ENCODE measurements at places on chromosomes 12 and 14.
A peak's percentile ranks its signal among the peaks of the same experiment; 100 is the strongest.

DNA sequence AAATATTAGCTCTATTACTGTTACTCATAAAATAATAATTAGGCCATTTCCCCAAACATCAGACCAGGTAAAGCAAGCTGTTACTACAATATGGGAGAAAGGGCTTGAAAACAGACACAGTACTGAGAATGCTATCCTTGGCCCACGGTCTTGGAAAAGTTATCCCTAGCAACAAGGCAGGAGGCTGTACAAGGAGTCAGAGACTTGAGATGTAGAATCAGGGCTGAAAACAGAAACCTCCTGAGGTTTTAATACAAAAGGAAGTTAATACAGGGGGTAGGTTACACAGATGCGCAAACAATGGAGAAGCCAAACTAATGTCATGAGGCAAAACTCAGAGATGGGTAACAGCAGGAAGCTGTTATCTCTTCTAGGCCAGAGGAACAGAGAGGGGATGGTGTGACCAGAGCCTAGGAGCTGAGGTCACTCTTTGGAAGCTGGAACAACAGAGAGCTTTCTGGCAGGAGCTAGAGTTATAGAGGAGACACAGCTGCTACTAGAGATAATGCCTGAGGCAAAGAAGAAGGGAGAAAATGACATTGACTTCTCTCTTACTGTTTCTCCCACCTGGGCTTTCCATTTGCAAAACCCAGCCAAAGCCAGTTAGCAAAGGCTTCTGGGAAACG lies 248.8 kb downstream of the SUDS3 start:
- DNase-seq, result no peak

DNA sequence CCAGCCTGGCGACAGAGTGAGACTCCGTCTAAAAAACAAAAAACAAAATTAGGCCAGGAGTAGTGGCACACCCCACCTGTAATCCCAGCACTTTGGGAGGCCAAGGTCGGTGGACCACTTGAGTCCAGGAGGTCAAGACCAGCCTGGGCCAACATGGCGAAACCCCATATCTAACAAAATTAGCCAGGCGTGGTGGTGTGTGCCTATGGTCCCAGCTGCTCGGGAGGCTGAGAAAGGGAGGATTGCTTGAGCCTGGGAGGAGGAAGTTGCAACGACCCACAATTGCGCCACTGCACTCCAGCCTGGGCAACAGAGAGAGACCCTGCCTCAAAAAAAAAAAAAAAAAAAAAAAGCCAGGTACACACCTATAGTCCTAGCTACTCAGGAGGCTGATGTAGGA lies 37.0 kb downstream of the KDM2B start:
- no peak for DNase-seq

DNA sequence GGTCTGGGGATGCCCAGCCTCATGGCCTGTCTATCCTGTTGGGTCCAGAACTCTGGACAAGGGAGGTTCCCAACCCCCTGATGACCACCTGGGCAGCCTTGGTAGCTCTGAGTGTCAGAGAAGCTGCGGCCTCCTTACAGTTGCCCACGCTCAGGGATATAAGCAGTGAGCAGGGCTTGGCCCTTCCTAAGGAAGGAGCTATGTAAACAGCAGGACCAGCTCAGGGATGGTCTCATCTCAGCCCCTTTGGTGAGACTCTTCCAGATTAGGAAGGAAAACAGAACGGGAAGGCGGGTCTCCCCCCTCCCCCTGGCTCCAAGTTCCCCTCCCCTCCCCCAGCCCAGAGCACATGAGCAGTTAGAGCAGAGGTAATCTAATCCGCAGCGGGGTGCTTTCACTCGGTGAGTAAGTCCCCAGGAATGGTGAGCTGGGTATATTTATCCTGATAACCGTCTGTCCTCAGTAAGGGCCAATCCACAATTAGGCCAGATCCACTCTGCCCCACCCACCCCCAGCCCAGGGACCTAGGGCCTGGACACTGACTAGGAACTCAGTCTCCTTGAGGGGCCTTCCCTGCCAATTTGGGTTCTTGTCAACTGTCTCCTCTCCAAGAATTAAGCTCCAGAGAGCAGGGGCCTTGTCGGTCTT lies 29.5 kb upstream of the RPLP0 start:
- peak; percentile 30 for DNase-seq

GRCh38 chr12:49698619-49699545 lies 8.3 kb downstream of the FMNL3 start:
- DNase-seq, result peak; percentile 66

GRCh38 chr12:65257986-65258385 lies 20.5 kb upstream of the MSRB3 start:
- no peak for DNase-seq

DNA sequence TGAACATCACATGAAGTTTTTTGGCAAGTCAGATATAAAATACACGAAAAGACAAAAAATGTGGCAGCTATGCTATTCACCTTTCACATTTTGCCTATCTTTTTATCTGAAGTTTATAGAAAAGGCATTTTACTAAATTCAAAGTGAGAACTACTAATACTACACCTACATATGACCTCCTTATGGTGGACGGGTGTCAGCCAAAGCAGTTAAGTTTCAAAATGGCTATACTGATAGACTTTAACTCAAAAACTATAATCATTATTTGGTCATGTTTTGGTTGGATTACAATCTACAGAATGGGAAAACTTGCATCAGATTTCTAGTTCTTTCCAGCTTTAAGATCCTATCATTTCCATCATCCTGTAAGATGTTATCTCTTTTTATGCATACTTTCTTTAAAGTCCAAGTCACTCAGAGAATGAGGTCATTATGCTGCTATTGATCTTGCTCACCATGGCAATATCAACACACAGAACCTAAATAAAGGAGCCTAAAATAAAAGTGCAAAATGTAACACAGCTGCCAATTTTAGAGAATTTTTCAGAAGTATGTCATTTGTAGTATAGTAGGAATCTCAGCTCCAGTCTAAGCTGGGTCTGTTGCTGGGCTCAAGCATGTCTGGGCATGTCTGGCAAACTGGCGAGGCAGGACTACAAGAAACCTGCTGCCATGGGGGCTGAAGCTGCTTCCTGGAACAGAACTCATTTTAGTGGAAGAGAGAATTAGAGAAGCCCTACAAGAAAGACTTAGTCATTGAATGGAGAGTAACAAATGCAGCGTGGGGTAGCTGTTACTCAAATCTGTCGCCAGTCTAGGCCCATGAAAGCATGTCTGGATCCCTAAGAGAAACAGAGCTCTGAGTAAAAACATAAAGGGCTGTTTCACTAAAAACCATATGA lies 7.6 kb upstream of the AEBP2 start:
- no peak for DNase-seq

DNA sequence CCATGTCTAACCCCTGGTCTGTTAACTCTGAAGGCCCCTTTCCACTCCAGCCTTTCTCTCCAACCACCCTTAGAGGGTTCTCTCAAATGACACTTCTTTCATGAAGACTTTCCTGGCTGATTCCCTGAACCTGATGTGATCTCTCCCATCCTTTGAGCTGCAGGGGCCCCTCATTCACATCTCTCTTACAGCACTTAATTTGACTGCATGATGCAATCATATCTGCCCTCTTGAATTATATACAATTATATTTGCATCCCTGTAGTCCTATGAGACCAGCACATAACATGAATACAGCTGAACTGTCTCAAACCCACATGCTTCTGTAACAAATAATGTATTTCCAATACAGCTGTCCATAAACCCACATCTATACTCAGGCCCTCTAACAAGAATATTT lies 56.4 kb downstream of the PPP2R5E start:
- no peak for DNase-seq

Measured in hematopoietic multipotent progenitor cell treated with erythropoietin and hydrocortisone succinate and interleukin-3 and kit ligand, for 6 days (in vitro differentiated cells).